Myocyte (in vitro differentiated cells): ENCODE measurements at places on chromosomes 11 and 22.

GRCh38 chr11:4881860-4882500, at the start of gene OR51T1:
Gene OR51T1 (plus strand): TSS chr11:4881900. CDS start chr11:4881900, 0 bp downstream.
- peak; percentile 78 for DNase-seq

- no peak for DNase-seq
Observed at GRCh38 chr22:46614025-46614931, 5.9 kb upstream of the GRAMD4 start.

GRCh38 chr11:60762851-60763691, 6.4 kb downstream of the MS4A15 start:
- DNase-seq: peak; percentile 49

DNA sequence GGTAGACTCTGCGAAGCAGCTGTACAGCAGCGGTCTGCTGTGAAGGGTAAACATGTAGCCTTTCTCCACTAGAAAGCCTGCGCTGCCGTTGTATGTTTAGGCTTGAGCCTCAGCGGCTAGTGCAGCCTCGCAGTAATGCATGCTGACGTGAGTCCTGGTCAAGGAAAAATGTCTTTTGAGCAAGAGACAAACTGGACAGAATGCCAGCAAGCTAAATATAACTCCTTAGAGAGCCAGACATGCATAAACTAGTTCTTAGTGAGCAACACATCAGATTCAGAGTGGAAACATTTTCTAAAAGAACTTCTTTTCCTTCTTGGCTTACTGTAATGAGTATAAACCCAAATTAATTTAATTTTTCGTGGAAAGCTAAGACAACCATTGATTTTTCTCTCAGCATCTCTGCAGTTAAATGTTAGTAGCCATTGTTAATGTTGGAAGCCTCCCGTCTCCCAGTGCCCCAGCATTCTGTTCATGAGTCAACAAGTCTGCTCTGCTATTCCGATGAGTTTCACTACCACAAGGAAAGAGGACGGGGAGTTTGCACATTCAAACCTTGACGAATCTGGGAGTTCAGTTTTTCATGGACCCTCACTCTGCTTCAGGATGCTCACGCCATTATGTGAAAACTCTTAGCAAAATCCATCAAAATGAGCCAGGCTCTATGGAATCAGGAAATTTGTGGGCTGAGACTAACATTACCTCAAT, 51.4 kb downstream of the JAM3 start:
- peak; percentile 92 for DNase-seq

GRCh38 chr11:130911306-130911705, 5.0 kb downstream of the SNX19 start:
- no peak for DNase-seq
